ENCODE measurements at places on chromosomes 11 and 22. TPM values are rescaled to one million over a fixed set of nuclear protein-coding genes. Genes with fewer than 3 reads are reported as not detected.
A peak's percentile ranks its signal among the peaks of the same experiment; 100 is the strongest.

DNA sequence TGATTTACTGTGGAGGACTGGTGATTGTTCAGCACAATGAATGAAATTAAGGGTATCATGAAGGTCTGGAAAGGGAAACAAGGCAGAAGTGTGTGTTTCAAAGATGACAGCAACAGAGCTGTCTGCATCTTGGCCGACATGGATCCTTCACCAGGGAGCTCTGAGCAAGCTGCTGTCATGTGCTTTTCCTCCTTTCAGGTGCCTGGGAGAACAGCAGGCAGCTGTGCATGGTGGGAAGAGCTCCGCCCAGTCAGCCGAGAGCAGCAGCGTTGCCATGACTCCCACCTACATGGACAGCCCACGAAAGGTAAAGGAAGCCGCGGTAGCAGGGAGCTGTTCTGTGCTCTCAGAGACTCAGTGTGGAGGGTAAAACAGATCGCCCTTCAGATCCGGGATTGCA, 87.1 kb upstream of the YWHAH start:
- DNase-seq = no peak

DNA sequence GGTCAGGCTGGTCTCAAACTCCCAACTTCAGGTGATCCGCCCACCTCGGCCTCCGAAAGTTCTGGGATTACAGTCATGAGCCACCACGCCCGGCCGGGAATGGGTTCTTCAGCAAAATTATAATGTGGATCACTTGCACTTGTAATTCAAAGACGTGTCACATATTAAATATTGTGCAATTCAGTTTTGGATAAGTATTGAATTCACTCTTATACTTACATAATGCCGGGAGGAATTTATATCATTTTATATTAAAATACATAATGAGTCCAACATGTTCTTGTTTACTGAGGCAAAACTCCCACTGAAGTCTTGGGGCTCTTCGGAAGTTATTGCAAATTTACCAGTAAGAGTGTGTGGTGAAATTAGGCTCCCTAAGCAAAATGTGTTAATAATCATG, 635.2 kb upstream of the LUZP2 start:
- DNase-seq = no peak

DNA sequence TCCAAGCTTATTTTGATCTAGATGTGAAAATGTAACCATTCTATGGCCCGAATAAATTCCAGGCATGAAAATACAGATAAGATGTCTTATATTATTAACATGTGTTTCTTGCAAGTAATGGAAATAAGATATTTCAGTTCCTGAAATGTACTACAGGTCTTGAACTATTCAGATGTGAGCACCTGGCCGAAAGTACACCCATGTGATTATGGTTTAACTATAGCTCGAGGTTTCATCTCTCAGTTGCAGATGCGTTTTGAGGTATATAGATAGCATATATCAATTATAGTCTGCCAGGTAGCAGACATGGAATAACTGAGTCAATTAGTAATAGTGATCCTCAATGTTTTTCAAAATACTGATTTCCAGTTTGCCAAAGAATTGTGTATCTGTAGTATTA, 68.3 kb downstream of the DDIAS start:
- no peak for DNase-seq

- DNase-seq = no peak
These were observed 52.9 kb downstream of the TIMP3 start for GRCh38 chr22:32854351-32854804.

The ST13 gene
- 178 TPM for total RNA-seq

The SCGB1A1 gene
- total RNA-seq = not detected

The SYT13 gene
- 191 TPM for total RNA-seq

DNA sequence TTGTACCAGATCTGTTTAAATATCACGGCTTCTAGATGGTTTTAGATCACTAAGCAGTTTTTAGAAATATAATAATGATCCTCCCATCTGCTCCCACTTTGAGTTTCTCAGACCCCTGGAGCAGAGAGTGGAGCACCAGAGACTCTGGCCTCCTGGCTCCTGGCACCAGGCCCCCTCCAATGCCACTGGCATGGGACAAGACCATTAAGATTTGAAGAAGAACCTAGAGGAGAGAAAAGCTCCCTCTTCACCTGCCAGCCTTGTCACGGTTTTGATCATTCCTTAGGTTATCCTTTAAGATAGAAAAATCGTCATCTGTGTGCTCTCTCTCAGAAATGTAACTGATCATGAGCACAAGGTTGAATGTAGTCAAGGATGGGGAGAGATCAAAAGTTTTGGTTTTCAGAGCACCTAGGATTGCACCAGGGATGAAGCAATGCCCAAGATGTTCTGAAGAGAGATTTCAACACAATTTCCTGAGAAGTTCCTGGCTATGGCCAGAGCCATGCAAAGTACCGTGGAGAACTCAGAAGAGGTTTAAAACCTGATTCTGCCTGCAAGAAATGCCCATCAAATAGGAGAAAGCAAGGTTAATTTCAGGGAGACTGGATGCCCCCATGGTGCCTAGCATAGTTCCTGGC, 22.2 kb downstream of the IL10RA start:
- no peak for DNase-seq

The OR5B21 gene
- not detected for total RNA-seq

The TNNI2 gene
- not detected for total RNA-seq

GRCh38 chr22:37741312-37741795, 44.5 kb downstream of the TRIOBP start:
- DNase-seq = peak; percentile 55

DNA sequence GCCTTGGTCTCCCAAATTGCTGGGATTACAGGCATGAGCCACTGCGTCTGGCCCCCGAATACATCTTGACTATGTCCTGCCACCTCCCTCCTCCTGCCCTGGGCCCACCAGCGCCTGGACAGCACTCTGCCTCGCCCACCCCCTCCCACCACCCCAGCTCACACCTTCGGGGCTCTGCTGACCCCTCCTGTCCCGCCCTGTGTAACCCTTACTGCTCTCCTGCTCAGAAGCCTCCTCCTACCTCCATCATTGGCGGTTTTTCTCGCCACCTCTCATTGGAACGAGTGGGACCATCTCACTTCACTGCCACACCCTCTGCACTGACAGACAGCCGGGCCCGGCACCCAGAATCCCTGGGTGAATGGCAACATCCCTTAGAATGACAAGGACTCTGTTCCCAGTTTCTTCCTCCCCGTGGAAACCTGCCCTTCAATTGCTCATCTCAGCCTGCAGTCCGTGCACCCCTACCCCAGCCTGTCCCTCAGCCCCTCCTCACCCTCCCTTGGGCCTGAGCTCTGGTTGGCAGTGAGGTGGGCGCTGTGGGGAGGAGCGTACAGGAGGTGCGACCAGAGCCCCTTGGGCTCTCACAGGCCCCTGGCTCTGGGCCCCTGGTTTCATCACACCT, 32.2 kb downstream of the LRRC74B start:
- DNase-seq = no peak

GRCh38 chr11:48024635-48025071, 44.3 kb downstream of the PTPRJ start:
- no peak for DNase-seq

- DNase-seq = peak; percentile 44
These were observed 16.3 kb downstream of the OR2AG2 start for GRCh38 chr11:6755303-6755952.

The TPH1 gene
- 0.41 TPM for total RNA-seq

The CAVIN3 gene
- total RNA-seq = 7.3 TPM

The SLC5A12 gene
- total RNA-seq = 0.41 TPM

The GLB1L2 gene
- total RNA-seq = 1.2 TPM

DNA sequence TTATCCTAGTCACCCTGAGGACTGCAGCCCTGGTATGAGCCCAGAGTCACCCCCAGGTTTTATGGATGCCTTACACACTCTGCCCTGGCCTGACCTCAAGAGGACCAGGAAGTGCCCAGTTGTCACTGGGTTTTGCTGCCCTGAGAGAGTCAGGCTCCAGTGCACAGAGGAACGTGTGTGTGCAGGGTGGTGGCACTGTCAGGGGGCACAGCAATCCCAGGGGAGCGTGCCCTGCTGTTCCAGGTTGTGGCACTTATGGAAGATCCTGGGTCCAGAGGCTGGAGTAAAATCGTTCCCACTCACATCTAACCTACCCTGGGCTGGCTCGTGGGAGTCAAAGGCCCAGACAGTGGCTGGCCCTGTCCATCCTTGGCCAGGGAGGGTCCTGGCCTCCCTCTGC, 7.6 kb downstream of the APOBEC3A start:
- DNase-seq = no peak

GRCh38 chr11:110524238-110524637, 94.5 kb downstream of the FDX1 start:
- no peak for DNase-seq

DNA sequence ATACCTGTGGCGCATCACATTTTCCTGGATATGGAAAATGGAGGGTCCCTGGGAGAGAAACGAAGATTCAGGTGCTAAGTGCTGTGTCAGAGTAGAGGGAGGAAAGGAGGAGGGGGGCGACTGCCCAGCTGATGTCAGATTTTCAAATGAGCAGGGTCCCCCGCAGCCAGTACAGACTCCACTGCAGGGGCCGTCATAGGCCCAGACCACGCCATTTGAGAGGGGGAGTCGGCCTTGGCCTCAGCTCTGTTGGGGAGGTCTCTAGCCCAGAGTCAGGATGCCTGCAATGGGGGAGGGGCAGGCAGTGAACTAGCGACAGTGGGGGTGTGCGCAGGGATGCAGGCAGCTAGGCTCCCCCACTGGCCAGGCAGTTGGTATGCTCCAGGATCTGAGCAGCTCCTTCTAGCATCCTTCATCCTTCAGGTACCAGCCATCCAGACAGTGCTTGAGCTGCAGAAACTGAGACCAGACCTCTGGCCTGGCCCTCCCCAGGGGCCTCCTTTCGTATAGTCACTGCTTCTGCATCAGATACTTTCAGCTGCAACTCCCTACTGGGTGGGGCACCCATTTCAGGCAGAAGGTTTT, at the start of the genes BSCL2 and GNG3:
Gene BSCL2, minus strand, starts transcription at position 148 of the 585 bp plus-strand sequence. CDS start 229 bp downstream, outside the sequence.
Gene GNG3, plus strand, starts transcription at position 400 of the 585 bp plus-strand sequence. CDS start 620 bp downstream, outside the sequence.
- peak; percentile 39 for DNase-seq

DNA sequence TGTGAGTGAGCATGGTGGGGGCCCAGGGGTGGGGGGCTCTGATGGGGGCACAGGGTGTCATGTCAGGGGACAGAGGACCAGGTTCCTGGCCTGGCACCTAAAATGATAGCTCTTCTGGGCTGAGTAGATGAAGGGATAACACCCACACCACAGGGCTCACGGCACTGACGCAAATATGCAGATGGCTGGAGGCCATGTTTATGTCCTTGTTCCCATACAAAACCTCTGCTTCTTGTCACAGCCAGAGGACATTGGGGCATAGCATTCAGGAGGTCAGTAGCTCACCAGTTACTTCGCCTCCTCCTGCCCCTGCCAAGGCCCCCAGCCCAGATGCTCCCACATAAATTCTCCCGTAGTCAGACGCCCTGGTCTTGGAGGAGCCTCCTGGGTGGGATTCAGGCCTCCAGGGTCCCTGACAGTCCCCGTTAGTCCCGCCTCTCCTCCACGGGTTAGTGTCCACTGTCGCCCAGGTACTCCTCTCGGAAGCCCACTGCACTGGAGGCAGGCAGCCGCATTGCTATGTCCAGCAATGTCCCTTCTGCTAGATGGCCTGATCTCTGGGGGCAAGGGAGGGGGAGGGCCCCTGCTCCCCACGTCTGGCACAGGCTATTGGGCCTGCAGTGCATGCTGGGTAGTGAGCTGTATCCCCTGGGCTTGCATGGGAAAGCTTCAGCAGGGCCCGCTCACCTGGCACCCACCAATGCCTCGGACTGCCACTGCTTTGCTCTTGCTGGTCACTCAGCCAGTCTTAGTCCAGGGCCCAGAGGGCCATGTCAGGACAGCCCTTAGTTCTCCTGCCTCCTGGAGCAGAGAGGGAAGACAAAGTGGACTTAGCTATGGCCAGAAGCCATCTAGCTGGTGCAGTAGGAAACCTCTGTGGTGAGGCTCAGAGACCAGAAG, 75.6 kb upstream of the MYOD1 start:
- DNase-seq = peak; percentile 1

GRCh38 chr11:42085736-42086135, 626.3 kb upstream of the LRRC4C start:
- no peak for DNase-seq

DNA sequence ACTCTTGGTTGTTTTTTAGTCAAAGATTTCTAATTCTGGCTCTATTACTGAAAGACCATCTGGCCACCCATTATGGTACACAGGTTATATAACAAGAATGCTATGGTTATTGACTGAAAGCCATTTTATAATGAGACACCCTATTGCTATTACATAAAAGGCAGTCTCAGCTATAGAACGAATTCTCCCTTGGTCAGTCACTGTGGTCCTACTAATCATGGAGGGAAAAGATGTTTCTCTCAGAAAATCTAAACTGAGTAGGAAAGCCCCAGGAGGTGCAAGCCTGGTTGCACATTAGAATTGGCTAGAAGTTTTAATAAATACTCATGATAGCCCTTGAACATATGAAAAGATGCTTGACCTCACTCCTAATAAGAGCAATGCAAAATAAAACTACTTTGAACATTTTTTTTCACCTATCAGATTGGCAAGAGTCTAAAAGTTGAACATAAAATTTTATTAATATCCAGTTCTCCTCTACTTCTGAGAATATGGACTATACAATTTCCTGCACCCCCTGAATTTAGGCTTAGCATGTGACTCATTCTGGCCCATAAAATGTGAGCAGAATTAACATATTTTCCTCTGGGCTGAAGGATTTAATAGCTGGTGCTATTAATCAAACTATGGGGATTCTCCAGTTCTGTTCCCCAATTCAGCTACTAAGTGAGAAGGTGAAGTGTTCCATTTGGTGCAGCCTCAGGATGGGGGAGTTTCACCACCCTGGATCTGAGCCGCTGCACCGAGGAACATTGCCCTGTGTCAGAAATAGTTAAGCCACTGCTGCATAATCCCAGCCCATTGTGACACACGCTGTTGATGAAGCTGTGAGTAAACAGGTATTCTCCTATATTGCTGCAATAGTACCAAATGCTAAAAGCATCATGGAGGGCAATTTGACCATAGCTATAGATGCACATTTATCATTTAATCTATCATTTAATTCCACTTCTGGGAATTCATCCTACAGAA, 11.5 kb upstream of the CRKL start:
- DNase-seq = no peak

DNA sequence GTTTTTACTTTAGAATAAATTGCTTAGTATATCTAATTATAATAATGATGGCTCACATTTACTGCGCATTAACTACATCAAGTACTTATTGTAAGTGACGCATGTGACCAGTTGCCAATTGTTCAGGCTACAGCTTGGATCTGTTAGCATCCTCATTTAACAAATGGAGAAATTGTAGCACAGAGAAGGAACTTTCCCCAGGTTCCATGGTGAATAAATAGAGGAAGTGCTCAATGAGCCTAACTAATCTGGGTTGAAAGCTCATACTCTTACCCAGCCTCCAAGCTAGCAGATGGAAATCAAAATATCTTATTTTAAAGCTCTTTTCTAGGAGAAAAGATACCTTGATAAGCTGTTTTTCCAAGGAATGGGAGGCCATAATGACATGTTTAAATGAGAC, 19.8 kb downstream of the MMP27 start:
- no peak for DNase-seq

- no peak for DNase-seq
These were observed 121.1 kb downstream of the KCNC1 start for GRCh38 chr11:17855531-17856290.

The PARVA gene
- 3.3 TPM for total RNA-seq

The TBX1 gene
- total RNA-seq = not detected
